RCC 7860 (cell line): ENCODE measurements at places on chromosomes 4 and X.

- DNase-seq = no peak
Observed at GRCh38 chrX:41198410-41198809, 113.2 kb downstream of the USP9X start.

- no peak for DNase-seq
Observed at GRCh38 chr4:88752076-88752463, 54.4 kb upstream of the NAP1L5 start.

DNA sequence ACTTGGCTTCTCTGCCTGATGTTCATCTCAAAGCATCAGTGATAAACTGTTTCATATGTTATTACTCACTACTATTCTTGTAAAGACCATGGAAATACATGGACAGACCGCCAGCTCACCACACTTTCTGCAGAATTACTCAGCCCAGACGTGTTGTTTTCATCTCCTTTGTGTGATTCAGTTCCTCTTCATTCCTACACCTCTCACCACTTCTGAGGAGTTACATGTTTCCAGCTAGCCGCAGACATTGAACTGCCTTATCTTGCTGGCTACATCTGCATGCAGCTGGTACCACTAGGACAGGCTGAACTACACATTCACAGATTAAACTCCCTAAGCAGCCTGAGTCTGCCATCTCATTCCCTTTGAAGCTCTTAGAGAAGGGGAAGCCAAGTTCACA is 443.2 kb upstream of the FGF16 start:
- peak; percentile 21 for DNase-seq

- DNase-seq = no peak
Observed at GRCh38 chrX:78322863-78323262, 4.5 kb downstream of the CYSLTR1 start.

DNA sequence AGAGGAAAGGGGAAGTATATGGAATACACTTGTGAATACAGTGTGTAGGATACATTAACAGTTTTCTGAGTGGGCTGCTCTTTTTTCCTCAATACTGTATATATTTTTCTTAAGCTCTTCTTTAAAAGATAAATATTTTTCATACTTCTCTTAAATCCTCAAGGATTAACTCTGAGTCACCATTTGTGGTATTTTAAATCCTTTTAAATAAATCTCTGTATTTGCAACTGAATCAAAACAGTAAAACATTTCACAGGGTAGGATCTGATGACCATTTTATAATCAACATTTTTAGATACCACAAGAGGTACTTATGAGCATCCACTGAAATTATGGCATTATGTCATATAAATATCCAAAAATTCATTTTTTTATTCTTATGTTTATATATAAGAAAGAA is 87.6 kb downstream of the GAB1 start:
- DNase-seq = no peak

- no peak for DNase-seq
Observed at GRCh38 chr4:179709961-179710624, 2267.9 kb upstream of the AGA start.

- DNase-seq = no peak
Observed at GRCh38 chrX:21469071-21469470, 94.9 kb downstream of the CNKSR2 start.

DNA sequence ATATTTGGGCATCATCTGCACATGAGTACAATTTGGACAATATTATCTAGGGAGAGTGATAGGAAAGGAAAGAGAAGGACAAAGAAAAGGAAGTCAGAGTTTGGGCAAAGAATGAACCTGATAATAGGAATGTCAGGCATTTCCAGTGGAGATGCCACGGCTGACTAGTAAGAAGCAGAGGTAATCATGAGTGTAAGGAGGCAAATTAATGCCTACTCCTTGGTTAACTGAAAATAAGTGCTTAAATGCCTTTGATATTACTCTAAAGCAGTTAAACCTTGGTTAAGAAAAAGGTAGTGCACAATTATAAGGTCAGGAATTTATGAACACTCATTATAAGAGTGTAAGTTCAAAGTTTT is 99.2 kb upstream of the DDIT4L start:
- DNase-seq = peak; percentile 79

DNA sequence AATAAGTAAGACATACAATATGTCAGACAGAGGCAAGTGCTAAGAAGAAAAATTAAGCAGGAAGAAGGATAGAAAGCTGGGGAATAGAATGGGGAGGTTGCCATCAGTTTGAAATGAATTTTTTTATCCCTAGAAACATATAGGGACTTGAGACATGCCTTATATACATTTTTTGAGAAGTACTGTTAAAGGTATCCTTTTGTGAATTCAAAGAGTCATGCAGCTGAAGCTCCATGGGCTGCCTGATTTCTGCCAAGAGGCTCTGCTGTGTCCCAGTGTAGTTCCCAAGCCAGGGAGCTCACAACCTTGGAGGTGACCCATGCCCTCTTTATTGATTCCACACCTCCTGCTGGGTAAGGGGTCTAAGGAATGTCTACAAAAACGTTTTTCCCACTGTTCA is 564.6 kb upstream of the DIPK2B start:
- no peak for DNase-seq

DNA sequence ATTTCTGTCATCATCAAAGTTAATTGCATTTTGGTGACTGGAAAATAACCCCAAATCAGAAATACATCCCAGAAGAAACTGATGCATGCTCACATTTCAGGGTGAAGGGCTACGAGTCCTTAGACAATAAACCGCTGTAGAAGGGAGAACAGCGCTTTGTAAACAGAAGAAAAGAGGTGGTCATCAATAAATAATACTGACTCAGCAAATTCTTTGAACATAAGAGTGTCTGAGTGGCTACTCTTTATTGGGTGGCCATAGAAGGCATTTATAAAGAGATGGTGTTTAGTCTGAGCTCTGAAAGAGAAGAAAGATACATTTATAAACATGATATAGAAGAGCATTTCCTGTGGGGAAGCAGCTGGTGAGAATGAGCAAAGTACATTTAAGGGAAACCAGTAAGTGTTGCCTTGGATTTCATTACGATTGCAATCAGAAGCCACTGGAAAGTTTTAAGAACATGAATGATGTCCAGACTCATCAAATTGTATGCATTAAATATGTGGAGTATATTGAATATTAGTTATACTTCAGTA is 246.9 kb upstream of the GIMD1 start:
- DNase-seq = no peak

- no peak for DNase-seq
Observed at GRCh38 chr4:17058916-17059741, 160.7 kb upstream of the LDB2 start.
